Activated CD4-positive, alpha-beta T cell treated with anti-CD3 and anti-CD28 coated beads for 1 hour (primary cell): ENCODE measurements at places on chromosomes 13 and 19.

DNA sequence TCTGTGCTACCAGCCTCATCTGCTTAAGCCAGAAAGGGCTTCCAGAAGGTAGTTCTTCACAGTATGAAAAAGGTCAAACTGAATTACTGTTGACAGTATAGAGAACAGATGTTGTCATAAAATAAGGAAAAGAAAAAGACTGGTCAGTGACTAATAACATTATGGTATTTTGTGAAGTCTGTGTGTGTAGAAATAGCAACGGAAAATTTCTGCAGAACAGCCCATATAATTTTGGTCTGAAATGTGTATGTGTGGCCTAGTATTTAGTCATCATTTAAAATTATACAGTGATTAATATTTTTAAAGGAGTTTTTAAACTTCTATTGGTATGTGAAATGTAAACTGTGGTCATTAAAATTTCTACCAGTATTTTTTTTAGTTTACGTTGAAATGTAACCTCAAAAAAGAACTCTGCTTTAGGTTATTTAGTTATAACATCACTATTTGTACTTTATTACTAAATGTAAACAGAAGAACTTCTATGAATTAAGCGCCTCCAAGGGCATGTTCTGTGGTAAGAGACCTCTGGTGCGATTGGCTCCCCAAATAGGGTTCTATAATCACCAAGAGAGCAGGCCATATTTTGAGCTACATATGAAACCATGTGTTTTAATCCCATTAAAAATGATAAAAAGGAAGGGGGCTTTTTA, 3.3 kb upstream of the GPR183 start:
- DNase-seq, result no peak

DNA sequence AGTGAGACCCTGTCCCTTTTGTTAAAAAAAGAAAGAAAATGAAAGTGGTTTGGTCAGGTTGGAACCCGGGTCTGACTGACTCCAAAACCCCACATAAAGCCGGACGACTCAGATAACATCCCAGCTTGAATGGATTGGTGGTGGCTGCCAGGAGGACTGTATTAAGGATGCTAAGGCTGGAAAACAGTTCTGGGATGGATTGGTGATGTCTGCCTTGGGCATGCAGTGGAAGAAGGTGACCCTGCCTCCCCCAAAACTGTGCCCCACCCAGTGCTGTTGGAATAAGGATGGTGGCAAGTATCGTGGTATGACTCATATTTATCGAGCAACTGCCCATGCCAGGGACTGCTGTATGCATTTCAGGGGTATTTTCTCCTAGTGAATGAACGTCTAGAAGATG, 18.5 kb upstream of the COLGALT1 start:
- DNase-seq, result no peak

- DNase-seq, result no peak
Observed at GRCh38 chr19:23071147-23071511, 45.7 kb upstream of the ZNF730 start.

DNA sequence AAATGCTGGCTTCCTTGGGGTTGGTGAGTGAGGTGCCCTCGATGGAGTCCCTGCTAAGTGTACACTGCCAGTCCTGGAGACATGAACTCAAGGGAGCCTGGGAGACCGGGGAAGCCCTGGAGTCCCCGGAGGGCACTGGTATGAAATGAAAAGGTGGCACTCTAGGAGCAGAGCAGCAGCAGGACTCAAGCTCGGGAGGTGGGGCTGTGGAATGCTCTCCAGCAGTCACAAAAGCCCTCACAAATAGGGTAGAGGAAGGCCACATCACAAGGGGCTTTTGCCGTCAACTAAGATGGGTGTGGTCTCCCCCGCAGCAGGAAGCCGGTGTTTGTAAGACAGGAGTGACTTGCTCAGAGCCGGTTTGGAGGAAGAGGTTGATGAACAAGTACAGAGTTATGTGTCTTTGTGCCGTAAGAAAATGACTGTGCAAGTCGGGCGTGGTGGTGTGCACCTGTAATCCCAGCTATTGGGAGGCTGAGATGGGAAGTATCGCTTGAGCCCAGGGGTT, 19.3 kb downstream of the CCNE1 start:
- peak; percentile 40 for DNase-seq

DNA sequence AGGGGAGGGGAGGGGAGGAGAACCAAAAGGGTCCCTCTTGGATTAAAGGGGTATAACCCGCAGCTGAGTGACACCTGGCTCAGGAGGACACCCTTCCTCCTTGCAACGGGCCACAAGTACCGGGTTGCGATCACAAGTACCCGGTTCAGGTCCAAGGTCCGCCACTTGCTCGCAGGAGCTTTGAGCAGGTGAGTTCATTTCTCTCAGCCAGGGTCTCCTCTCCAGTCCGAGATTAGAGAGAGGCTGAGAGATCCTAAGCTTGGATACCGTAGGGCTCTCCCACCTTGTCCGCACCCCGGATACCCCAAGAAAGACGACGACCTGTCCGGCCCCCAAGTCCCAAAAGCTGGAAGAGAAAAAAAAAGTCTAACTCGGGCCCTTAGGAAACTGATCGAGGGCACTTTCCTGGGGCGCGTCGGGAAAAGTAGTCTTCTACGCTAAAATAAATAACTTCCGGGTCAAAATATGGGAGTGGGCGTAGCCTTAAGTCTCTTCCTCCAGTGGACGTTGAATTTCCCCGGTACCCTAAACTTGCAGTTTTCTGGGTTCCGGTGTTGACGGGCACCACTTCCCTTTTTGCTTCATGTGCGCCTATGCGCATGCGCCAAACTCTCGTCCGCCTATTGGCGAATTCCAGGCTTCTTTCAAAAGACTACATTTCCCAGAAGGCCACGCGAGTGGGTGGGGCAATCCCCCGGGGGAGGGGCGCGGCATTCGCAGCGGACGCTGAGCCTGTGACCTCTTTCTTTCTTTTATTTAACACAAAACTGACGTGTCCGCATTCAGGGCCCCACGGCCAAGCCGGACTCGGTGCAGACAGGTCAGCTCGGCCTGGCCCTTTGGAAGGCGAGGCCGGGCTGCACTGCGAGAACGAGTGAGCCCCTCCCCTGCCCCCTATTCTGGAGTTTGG, 4.4 kb downstream of the C19orf67 start:
- peak; percentile 99 for DNase-seq

- DNase-seq, result no peak
Observed at GRCh38 chr13:105219651-105220050, 1315.8 kb downstream of the EFNB2 start.

GRCh38 chr19:30028118-30028991, 86.3 kb downstream of the URI1 start:
- no peak for DNase-seq

- DNase-seq, result no peak
Observed at GRCh38 chr13:71752775-71753513, 114.1 kb downstream of the DACH1 start.

GRCh38 chr19:42468273-42468796, 25.6 kb upstream of the CXCL17 start:
- no peak for DNase-seq

DNA sequence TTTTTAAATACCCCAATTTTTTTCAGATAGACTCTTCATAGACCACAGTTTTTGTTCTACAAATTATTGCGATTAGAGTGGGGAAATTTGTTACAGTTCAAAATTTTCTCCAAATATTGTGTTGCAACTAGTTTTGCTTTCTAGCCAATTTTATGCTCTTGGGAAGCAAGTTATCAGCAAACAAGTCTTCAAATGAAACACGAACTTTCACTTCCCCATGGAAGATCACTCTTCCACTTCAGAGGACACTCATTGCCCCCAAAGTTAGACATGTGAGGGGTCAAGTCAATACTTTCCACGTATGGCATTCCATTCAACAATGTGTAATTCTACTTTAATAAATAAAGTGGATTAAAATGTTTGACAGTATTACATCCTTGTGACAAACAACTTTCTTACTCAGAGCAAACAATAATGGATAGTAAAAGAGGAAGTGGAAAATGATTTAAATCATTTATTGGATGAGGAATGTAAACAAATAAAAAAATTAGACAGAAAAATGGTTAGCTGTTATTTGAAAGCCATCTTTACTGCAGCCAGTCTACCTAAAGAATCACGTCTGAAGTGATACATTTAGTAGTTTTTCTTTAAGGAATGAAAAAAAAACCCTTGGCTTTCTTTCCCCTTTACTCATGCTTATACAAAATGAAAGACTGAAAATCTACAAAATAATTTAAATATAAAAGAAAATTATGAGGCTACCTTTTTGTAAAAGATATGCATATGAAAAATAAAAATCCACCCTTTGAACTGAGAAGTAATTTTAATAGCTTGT, 41.2 kb upstream of the TNFSF11 start:
- no peak for DNase-seq

DNA sequence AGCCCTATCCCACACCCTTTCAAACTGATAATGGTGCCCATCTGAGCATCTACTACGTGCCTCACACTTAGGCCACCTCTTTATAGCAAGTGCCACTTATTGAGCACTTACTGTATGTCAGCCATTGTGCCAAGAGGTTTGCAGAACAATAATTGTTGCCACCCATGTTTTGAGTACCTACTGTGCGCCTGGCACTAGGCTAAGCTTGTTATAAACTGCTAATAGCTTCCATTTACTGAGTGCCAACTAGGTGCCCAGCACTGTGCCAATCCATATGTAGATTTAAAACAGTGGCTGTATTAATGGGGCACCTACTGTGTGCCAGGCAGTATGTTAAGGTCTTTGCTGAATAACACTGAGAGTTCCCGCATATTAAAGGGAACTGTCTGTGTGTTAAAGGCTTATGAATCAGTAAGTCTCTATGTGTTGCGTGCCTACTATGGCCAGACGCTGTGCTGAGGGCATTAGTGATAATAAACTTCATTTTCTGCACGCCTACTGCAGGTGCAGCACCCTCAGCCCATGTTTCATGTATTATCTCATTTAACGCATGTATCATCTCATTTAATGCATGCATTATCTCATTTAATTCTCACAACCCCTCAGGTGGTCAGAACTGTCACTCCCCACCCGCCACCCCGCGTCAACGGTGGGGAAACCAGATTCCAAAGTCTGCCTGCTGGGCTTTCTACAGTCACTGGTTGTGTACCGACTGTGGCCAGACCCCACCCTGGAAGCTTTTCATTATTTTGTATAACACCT, 105.0 kb downstream of the PTPRS start:
- DNase-seq, result no peak

- peak; percentile 2 for DNase-seq
Observed at GRCh38 chr19:35261356-35262100, 7.2 kb upstream of the USF2 start.

DNA sequence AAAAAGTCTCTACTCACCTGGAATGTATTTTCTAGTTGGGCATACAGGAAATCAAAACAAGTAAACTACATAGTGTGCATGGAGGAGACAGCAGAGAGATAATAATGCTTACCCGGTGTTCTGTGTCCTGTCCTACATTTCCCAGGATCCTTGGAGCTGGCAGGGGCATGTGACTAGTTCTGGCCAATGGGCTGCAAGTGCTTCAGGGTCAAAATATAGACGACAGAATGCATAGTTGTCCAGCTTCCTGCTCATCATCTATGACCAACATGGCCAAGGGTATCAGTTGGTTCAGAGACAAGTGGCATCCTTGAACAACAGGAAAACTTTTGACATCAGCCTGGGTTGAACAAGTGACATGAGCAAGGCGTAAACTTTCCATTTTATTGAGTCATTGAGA, 8.5 kb downstream of the ZNF317 start:
- DNase-seq, result no peak

GRCh38 chr13:35808846-35809245, 322.3 kb downstream of the DCLK1 start:
- DNase-seq, result no peak

- no peak for DNase-seq
Observed at GRCh38 chr13:47133011-47133445, 236.2 kb upstream of the HTR2A start.

DNA sequence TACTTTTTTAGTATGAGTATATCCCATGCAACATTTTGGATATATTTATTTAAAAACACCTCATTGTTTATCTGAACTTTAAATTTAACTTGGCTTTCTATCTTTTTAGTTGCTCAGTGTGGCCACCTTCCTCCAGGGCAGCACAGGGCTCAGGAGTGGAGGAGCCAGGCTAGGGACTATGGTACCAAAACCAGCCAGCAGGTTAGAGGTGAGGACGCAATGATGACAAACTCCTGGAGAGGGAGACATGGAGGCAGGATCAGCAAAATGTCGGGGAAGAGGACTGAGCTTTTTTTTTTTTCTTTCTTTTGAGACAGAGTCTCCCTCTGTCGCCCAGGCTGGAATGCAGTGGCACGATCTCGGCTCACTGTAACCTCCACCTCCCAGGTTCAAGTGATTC, 29.6 kb upstream of the CALM3 start:
- DNase-seq, result no peak

- DNase-seq, result no peak
Observed at GRCh38 chr19:10945264-10945663, 15.6 kb upstream of the SMARCA4 start.

- DNase-seq, result no peak
Observed at GRCh38 chr19:2524840-2525723, 49.2 kb downstream of the GADD45B start.
